ENCODE measurements at places on chromosomes 5 and 9.

DNA sequence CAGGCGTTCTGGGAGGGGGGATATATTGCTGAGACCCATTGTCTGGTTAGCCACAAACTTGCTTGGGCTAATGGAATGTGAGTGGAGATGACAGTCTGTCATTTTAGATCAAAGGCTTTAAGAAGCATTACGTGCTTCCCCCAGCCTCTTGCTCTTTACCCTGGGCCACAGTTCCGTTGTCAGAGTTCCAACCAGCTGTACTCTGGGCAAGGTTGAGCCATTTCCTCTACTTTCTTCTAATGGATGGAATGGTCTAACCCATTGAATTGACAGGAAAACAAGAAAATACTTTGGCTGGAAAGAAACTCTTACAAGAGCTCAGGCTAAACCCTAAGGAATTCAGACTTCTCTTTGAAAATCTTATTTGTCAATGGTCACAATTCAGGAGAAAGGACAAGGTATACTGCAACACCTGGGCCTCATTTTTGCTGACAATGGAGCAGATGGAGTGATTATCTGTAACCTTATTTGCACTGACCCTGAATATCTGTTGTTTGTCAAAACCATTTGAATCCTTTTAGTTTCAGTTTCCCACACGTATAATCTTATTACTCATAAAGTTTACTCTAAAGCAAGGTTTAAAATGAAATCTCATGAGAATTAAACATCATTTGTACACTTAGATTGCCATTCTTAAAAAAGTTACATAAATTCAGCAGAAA lies 231.4 kb downstream of the PDE4D start:
- no peak for DNase-seq

- DNase-seq, result no peak
These were observed 9.1 kb upstream of the RNF130 start for GRCh38 chr5:180080486-180081280.

DNA sequence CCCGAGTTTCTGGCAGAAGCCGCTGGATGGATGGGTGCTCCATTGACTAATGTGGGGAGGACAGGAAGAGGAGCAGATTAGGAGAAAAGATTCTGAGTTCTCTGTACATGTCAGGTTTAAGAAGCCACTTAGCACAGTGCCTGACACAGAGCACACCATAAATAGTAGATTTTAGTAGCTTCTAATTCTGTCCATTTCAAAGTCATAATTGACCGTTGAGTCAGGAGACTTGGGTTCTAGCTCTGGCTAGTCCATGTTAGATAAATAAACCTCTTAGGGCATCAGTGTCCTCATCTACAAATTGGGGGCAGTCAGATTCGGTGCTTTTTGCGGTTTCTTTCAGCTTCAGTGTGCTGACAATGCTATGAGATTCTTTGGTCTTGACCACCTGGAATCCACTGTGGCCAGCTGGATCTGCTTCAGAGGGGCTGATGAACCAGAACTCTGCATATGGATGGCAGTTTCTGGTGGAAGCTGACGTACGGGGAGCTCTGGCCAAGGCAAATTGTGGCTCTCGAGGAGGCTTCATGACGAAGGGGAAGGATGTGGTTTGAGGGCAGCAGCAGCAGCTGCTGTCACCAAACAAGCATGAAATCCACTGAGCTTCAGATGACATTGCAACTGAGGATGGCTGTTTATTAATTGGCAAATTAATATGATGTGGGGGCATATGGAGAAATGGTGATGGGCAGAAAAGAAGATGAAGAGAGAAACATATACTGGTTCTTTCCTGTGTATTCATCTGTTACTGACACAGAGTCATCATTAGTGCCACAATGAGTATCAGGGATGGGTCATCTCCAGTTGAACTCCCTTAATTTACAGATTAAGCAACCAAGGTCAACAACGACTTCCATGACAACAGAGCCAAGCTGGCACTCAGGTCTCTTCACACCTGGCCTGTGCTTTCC lies 134.4 kb downstream of the AOPEP start:
- no peak for DNase-seq

DNA sequence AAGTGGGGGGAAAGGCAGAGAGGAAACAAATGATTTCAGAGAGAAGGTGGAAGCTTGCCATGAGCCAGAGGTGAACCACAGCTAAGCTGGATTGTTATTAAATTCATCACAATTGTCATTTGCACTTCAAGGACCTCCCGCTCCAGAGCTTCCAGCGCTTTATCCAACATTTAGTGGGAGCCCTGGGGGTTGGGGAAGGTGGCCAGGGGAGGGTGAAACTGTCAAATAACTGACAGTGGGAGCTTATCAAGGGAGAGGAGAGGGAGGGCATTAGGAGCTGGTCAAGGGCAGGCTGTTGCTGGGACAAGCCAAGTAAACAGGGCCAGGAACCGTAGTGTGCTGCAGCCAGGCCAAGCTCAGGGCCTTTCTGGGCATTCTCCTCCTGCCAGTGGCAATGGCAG lies 71.5 kb downstream of the SIL1 start:
- no peak for DNase-seq

- DNase-seq, result no peak
These were observed 70.7 kb upstream of the RAPGEF1 start for GRCh38 chr9:131810351-131811170.

DNA sequence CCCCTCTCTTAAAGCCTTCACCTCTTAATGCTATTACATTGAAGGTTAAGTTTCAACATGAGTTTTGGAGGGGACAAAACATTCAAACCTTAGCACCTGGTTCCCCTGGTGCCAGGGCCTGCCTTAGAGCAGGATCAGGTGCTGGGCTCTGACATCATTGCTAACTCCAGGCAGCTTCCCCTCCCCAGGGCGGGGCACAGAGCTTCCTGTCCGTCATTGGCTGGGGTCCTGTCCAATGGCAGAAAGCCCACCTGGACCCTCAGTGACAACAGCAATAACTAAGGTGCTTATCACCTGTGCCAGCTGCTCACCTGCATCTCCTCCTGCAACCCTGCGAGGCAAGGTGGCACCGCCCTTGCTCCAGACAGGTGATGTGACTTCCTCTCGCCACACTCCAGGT lies 177.4 kb downstream of the NSG2 start:
- no peak for DNase-seq

- DNase-seq, result no peak
These were observed 34.6 kb upstream of the JADE2 start for GRCh38 chr5:134490925-134491271.

- DNase-seq, result no peak
These were observed 54.2 kb downstream of the WHRN start for GRCh38 chr9:114450833-114451706.

- no peak for DNase-seq
These were observed 205.5 kb downstream of the PAX5 start for GRCh38 chr9:36828611-36829013.

GRCh38 chr5:50325237-50325832 lies 115.8 kb downstream of the EMB start:
- peak; percentile 27 for DNase-seq

- DNase-seq, result no peak
These were observed 80.7 kb downstream of the DRD1 start for GRCh38 chr5:175363300-175363699.

DNA sequence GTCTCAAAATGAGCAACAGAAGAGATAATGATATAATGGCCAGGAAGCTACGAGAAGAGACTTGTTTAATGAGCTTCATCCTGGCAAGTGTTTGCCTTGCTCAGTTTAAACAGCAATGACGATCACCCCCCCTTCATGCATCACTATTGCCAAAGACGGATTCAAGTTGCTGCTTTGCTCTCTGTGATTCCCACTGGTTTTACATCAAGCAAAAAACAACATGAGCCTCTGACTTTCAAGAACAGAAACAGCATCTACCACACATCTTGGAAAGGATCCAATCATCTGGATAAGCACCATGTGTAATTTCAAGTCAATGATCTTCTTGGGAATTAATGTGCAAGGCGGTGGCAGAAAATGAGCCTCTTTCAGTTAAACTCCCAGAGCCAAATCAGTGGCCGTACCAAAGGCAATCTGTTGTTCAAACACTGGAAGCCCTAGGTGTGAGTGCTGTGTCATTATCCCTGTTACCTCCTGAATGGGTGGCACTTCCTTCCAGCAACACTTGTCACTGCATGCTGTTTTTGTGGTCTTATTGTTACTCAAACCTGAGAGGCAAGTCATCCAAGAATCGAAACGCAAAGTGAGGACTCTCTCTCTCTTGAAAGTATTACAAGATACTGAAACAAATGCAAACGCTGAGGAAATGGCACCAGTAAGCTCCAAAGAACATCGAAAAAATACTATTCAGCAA lies 72.8 kb downstream of the MED27 start:
- peak; percentile 75 for DNase-seq

- no peak for DNase-seq
These were observed 106.0 kb upstream of the LRRTM2 start for GRCh38 chr5:138981131-138981530.

- DNase-seq, result no peak
These were observed 46.5 kb upstream of the TNFAIP8 start for GRCh38 chr5:119309326-119309725.

DNA sequence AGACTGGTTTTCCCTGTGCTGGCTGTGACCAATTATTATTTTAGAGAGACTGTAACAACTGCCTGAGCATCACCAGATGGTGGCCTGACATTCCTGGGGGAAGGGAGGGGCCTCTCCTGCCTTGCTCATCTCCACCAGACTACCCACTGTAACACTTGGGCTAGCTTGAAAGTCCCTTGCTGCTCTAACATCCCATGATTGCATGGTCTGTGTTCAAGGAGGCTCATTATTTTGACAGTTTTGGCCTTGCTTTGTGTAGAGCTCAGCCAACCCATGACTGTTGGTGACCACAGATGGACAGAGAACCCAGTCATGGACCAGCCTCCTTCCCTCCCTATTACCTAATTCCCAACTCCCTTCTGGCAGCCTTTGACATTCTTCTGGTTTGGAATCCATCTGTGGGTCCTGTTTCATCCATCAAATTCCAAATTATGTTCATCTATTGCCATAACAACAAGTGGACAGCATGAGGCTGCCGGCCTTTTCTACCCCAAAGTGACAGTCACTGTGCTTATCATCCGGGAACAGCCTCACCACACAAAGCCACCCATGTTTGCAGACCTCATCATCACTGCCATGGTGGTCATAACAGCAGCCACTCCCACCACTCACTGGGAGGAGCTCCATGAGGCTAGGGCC lies 49.0 kb upstream of the ICE1 start:
- no peak for DNase-seq

DNA sequence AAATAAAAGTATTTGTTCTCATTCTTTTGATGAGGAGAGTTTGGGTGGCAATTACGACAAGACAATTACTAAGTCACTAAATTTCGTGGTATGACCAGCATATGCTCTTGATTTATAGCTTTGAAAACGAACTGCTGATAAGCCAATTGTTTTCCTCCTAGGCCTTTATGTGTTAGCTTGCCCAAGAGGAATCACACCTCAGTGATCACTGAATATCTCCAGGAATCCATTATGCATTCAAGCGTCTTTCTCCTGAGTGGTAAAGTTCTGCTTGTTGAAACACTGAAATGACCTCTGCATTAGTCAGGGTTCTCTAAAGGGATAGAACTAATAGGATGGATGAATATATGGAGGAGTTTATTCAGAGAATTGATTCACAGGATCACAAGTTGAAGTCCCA lies 677.7 kb upstream of the MEF2C start:
- DNase-seq, result no peak

GRCh38 chr9:89558196-89558899 lies 46.5 kb upstream of the GADD45G start:
- DNase-seq, result no peak

DNA sequence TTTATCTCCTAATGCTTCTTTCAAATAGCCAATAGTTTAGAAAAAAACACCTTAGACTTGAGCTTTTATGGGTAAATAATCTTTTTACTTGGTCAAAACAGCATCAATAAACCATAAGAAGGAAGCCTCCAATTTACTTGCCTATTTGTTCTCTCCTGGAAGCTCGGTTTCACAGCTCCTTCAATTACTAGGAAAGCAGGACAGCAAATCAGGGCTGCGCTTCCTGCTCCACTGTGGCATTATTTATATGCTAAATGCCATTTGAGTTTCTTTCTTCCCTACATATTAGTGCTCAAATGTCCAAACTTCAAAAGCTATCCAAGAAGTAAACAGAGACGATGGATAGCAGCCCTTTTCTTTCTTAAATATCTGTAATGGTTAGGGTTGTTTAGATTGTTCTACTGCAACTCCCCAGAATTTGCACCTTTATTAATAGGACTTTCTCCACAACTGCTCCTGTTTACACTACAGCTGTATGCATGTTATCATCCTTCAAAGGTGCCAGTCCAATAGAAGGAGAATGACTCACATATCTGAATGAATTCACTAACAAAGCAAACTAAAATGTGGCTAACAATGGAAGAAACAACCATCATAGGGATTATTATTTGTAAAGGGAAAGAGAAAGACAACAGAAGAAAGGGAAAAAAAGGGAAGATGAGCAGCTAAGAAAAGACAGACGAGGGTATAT lies 58.7 kb downstream of the MED27 start:
- DNase-seq, result no peak

GRCh38 chr5:59206132-59206581 lies 623.3 kb downstream of the RAB3C start:
- DNase-seq, result no peak

GRCh38 chr5:6105320-6105719 lies 273.0 kb downstream of the MED10 start:
- no peak for DNase-seq

GRCh38 chr5:132080595-132080994 lies 7.0 kb downstream of the CSF2 start:
- DNase-seq, result no peak

GRCh38 chr9:113465599-113466140 lies 2.1 kb downstream of the RGS3 start:
- DNase-seq, result no peak

DNA sequence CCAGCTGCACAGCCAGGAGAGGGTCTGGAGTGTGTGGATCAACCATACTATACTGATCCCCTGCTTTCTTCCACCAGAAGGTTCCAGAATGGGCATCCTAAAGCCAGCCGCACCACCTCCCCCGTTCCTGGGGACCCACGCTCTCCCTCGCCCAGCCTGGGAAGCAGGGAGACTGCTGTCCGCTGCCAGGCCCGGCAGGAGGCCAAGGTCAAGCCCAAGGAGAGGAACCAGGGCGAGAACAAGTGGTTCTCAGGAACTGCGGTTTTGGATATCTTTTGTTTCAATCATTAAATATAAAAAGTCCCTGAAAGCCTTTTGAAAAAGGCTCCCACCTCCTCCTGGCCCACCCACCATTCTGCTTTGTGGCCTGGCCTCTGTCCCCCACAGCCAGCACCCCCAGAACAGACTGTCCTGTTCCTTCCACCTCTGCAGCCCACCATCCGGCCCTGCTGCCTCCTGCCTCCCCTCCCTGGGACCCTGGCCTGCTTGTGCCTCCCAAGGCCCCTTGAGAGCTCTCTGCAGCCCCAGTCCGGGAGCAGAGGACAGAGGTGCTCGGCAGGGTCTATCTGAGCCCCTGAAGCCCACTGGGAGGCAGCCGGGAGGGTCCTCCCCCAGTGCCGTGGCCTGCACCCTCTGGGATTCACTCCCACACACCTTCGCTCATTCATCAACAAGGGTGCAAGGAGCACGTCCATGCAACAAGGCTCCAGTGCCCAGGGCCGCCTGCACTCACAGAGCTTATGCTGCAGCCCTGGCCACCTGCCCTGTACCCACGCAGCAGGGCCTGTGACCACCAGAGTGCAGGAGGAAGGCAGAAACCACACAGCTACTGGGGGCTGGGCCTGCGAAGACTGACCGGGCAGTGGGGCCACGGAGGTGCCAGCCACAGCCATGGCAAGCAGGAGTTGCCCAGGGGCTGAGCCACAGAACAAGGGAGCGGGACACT lies 614 bp upstream of the LCN6 start:
- DNase-seq, result no peak

- no peak for DNase-seq
These were observed 372.8 kb upstream of the RFX3 start for GRCh38 chr9:3898461-3899218.

All from NCI-H187 treated with DMSO at 0.1 percent for 48 hours (cell line).